NCI-H345 (cell line): ENCODE measurements at places on chromosomes 2 and 18.

GRCh38 chr18:49994410-49994809 lies 181.1 kb upstream of the ACAA2 start:
- no peak for DNase-seq

GRCh38 chr2:47299555-47299954 lies 103.4 kb upstream of the MSH2 start:
- no peak for DNase-seq

GRCh38 chr2:102033031-102033749 lies 41.4 kb downstream of the IL1R2 start:
- DNase-seq = no peak

- DNase-seq = no peak
These were observed 414.9 kb downstream of the CDH2 start for GRCh38 chr18:27762054-27762453.

- no peak for DNase-seq
These were observed 267.6 kb upstream of the HNRNPA3 start for GRCh38 chr2:176944998-176945397.

- DNase-seq = no peak
These were observed 22.7 kb downstream of the TUBB6 start for GRCh38 chr18:12330766-12331165.

- no peak for DNase-seq
These were observed 73.9 kb downstream of the ASXL2 start for GRCh38 chr2:25804338-25804737.

DNA sequence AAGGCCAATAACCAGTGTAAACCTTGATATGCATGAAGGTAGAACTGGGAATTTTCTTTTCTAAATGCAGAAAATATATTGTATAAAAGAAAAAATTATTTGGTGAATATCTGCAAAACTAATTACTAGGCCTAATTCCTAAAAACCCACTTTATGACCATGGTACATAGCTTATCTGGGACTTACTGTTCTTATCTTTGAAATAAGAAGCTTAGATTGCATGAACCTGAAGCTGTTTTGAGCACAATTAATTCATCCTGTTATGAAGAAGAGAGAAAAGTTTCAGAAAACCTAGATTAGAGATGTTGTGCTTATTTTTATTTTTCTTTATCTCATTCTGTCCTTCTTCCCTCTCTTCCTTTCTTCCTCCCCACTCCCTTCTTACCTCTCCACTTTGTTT lies 235.0 kb downstream of the GULP1 start:
- no peak for DNase-seq

- DNase-seq = peak; percentile 69
These were observed 562 bp downstream of the CENPA start for GRCh38 chr2:26786207-26787028.

DNA sequence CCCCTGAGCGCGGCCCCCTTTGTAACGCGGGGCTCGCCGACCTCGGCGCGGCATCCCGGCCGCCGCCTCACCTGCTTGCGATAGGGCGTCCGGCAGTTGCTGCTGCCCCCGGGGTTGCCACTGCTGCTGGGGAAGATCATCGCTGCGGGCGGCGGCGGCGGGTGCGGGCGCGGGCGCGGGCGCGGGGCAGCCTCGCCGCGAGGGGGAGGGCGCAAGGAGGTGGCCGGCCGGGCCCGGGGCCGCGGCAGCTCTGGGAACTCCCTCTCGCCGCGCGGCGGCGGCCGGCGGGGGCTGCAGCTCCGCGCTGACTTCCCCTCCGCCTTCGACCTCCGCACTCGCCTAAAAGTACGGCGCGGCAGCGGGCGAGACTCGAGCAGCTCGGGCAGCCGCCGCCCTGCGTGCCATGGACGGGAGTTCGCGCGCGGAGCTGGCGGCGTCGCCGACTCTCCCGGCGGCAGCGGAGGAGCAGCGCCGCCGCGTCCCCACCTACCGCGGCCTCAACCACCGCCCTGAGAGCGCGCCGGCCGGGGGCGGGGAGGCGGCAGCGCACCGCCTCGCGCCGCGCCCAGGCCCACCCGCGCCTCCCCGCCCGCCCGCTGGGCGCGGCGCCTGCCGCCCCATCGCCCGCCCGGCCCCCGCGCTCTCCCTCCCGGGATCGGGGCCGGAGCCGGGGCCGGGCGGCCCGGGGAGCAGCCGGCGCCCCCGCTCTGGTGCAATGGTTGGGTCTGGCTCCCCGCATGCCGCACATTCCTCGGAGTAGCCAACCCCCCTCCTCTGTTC lies 86.0 kb downstream of the RBMS1 start:
- DNase-seq = peak; percentile 52

- DNase-seq = peak; percentile 75
These were observed 62.9 kb upstream of the CTIF start for GRCh38 chr18:48475635-48476549.

DNA sequence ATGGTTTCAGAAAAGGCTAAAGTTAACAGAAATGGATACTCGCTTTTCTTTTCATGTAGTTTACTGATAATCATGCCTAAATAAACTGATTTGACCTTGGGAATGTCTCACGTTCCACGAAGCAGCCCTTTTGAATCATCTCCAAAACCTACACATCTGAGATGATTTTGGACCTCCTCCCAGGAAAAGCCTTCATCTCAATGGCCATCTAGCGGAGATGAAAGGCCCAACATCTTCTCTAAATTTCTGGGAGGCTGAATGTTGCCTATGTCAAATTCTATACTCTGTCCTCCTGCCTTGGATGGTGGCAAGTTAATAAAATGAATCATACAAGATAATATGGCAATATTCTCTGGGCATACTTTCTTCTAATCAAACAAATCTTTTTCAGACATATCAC lies 448.5 kb downstream of the ZEB2 start:
- DNase-seq = no peak

GRCh38 chr2:237648016-237648381 lies 20.6 kb downstream of the LRRFIP1 start:
- no peak for DNase-seq

GRCh38 chr2:4780679-4781078 lies 911.5 kb upstream of the SOX11 start:
- DNase-seq = no peak

DNA sequence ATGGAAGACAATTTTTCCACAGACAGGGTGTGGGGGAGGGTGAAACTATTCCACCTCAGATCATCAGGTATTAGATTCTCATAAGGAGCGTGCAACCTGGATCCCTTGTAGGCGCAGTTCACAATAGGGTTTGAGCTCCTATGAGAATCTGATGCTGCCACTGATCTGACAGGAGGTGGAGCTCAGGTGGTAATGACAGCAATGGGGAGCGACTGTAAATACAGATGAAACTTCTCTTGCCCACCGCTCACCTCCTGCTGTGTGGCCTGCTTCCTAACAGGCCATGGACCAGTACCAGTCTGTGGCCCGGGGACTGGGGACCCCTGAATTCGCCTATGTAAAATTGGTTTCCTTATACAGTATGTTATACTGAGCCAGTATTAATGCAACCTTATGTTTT lies 27.3 kb upstream of the E2F6 start:
- no peak for DNase-seq

- DNase-seq = no peak
These were observed 51.2 kb upstream of the HS6ST1 start for GRCh38 chr2:128369602-128370467.

DNA sequence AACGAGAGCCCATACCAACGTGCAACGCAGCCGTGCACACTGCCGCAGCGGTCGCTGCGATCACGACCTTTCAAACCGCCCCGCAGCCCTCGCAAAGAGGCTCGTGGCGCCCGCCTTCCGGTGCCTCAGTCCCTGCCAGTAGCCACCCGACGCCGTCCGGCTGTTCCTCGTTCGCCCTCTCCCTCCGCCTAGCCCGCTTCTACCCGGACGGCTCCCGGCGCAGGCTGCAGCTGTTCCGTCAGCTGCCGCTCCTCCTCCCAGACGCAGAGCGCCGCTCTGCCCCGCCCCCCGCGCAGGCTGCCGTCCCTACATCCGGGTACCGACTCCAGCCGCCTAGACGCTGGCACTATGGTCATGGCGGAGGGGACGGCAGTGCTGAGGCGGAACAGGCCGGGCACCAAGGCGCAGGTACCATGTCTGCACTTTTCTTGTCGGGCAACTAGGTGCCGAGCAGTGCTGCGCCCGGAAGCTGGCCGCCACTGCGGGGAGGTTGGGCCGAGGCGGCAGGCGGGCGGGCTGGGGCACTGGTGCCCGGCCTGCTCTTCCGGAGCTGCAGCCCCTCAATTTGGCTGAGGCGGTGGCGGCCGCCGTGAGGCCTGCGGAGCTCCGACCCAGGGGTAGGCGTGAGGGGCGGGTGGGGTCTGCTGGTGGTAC lies at the start of gene MOB4:
Gene MOB4 (plus strand): TSS at position 328 of the 654 bp plus-strand sequence. CDS start 21 bp downstream, at position 349.
- DNase-seq = peak; percentile 94

DNA sequence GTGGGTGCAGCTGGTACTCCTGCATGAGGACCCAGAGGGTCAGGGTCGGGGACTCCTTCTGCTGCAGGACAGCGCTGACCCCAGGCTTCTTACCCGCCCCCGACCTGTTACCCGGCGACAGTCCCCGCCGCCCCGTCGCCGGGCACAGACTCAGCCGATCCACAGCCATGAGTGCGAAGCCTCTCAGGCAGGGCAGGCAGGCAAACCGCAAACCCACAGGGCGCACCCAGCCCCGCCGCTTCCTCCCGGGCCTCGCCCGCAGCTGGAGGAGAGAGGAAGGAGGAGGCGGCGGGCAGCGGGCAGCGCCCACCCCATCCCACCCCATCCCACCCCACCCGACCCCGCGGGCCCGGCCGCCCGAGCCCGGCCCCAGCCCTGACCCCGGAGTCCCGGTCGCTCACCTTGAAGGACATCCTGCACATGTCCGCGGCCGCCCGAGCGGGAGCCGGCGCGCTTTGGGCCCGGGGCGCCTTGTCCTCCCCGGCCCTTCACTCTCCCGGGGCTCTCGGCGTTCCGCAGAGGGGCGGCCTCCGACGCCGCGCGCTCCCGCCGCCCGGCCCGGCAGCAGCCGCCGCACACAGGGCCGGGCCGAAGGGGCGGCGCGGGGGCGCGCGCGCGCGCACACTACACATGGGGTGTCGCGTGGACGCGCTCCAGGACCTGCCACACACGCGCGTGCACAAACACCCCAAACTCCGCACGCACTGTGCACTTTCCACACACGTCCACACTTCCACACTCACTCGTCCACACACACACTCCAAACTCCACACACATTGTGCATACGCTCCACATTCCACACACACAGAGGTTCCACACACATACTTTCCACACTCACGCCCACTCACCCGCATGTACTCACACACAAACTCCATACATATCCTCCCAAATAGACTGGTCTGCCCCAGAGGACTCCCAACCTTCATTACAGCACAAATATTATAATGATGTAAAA lies at the start of gene ANKRD29:
Gene ANKRD29 (minus strand): TSS at position 603 of the 955 bp plus-strand sequence. CDS start 181 bp downstream, at position 422.
- peak; percentile 43 for DNase-seq

GRCh38 chr2:16215902-16216557 lies 275.7 kb downstream of the MYCN start:
- DNase-seq = no peak

DNA sequence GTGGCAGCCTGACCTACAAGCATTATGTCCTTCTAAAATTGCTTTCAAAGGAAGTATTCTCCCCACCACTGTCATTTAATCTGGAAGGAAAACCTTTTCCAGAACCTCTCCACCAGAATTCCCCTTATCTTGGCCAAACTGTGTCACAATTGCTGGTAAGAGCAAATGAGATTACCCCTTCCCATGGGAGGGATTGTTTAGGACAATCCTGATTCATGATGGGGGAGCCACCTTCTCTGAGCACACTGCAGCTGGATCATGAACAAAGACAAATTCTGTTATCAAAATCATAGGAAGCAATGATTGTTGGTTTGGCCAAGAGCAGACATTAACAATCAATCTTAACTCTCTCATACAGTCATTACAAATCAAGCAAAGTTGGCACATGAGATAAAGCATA lies 18.1 kb upstream of the ATOH8 start:
- no peak for DNase-seq

- no peak for DNase-seq
These were observed 798 bp downstream of the TANC1 start for GRCh38 chr2:158969162-158969714.

- DNase-seq = no peak
These were observed 552.0 kb downstream of the IRS1 start for GRCh38 chr2:226247289-226248275.

DNA sequence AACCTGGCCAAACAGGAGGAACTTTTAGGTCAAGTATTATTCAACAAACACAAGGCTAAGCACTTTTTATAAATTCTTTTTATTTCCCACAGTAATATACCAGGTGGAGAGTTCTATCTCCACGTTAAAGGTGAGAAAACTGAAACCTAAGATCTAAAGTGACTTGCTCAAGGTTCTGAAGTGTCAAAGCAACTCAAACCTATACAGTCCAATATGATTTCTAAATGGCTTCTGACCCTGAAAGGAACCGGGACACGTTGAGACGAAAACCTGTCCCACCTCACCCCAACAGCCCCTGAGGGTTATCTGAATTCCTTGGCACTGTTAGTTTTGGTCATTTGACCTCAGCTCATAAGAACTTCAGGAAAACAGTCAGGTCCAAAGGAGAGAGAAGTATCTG lies 814.5 kb upstream of the LRATD1 start:
- DNase-seq = no peak

GRCh38 chr2:233265899-233266431 lies 14.5 kb downstream of the ATG16L1 start:
- no peak for DNase-seq

DNA sequence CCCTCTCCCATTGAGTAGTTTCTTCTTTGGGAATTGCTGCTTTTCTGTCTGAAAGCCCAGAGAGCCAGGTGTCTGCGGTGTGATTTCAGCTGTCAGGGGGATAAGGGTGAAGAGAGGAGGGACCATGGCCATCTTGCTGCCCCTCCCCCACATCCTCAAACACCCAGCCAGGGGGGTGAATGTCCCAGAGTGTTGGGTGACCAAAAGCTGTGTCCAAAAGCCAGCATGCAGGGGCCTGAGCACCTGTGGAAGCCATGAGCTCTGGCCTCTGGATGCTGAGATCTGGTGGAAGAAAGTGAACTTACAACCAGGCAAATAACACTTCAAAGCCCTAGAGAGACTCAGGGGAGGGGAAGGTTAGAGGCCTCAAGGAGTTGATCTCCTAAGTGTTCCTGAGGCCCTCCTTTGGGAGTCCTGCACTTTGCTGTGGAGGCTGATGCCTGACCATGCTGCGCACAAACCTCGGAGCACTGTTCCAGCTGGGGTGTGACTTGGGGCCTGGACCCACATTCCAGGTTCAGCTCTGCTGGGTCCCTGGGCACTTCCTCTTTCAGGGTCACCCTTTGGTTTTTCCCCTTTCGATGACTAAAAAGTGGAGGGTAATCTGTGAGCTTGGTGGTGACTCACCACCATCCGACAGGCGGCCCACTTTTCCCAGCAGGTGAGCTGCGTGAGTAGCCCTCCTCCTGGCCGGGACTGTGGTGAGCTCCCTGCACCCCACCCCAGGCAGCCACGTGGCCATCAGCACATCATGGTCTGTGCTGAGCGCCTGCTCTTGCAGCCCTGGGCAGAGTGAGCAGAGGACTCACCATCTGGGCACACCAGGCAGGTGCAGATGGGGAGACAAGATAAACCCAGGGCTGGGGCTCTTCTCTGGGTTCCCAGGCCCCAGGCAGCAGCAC lies 66.8 kb upstream of the FOSL2 start:
- peak; percentile 13 for DNase-seq

DNA sequence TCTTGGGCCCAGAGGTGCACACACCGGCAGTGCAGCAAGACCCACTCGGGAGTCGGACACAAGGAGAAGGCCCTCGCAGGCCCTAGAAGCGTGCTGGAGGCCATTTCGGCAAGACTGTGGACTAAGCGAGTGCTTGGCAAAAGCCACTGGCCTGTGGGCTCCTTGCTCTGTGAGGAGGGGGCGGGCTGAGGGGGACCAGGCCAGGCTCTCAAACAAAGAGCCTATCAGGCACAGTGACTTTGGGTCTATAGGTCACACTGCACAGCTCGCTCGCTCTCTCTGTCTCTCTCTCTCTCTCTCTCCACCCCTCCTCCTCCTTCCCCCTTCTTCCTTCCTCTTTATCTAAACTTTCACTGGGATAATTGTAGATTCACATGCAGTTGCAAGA lies 23.6 kb upstream of the ZCCHC2 start:
- DNase-seq = no peak

GRCh38 chr18:59458575-59458974 lies 99.5 kb upstream of the LMAN1 start:
- no peak for DNase-seq
